ENCODE measurements at places on chromosomes 1 and 21. TPM values are rescaled to one million over a fixed set of nuclear protein-coding genes. Genes with fewer than 3 reads are reported as not detected.

GRCh38 chr1:114517348-114517747 is 6.3 kb upstream of the TRIM33 start:
- H3K4me3 ChIP-seq, result no peak overlapping the region
- H3K27me3 ChIP-seq, result peaks cover 2% of the 10 kb centered on the region
- no peak overlapping the region for H3K27ac ChIP-seq
- DNase-seq, result no peak

Gene EFHD2
- 27.2 TPM for total RNA-seq

Gene BOLA1
- 56.5 TPM for total RNA-seq

GRCh38 chr1:232486006-232486405 is 143.9 kb downstream of the SIPA1L2 start:
- H3K36me3 ChIP-seq, result peaks cover 37% of the 10 kb centered on the region
- DNase-seq, result no peak
- no peaks in the 10 kb centered on the region for H3K27me3 ChIP-seq
- H3K4me1 ChIP-seq, result peaks cover 9% of the 10 kb centered on the region

DNA sequence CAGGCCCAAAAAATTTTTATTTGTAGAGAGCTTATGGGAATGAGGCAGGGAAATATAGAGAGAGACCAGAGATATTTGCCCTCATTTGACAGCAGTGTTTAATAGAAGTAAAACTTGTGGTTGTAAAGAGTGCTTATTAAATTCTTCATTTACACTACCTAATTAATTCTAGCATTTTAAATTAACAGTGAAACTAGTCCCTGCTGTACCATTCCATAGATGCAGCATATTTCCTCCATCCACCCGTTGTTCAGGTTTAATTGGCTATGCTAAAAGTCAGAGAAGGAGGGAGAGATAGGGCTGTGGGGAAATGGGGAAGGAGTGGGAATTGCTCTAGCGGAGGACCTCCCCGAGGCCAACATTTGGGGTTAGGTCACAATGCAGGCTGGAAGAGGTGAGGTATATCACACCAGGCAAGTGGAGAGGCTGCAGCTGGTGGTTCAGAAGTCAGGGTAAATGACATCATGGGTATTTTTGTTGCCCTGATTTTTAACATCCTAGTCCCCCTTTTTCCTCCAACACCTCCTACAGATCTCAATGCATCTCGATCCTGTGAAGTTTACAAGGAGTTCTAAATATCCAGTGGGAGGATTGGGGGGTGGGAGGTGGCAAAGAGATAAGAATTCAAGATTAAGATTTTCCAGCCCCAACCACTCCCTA is 38.6 kb downstream of the ELAVL4 start:
- DNase-seq, result no peak
- no peak overlapping the region for H3K4me3 ChIP-seq
- no peaks in the 10 kb centered on the region for H3K36me3 ChIP-seq
- no peaks in the 10 kb centered on the region for H3K27me3 ChIP-seq

GRCh38 chr1:113140588-113141446 is 67.8 kb downstream of the LRIG2 start:
- peaks cover 31% of the 10 kb centered on the region for H3K4me1 ChIP-seq
- peak; percentile 82 for DNase-seq
- peak overlapping the region; percentile 32 for H3K27ac ChIP-seq
- H3K27me3 ChIP-seq, result no peaks in the 10 kb centered on the region
- H3K36me3 ChIP-seq, result no peaks in the 10 kb centered on the region

GRCh38 chr1:242525360-242525722 is 844 bp upstream of the PLD5 start:
- H3K27ac ChIP-seq, result no peak overlapping the region
- no peaks in the 10 kb centered on the region for H3K4me1 ChIP-seq
- H3K27me3 ChIP-seq, result peaks cover 51% of the 10 kb centered on the region
- peak overlapping the region; percentile 47 for H3K4me3 ChIP-seq
- no peaks in the 10 kb centered on the region for H3K36me3 ChIP-seq

DNA sequence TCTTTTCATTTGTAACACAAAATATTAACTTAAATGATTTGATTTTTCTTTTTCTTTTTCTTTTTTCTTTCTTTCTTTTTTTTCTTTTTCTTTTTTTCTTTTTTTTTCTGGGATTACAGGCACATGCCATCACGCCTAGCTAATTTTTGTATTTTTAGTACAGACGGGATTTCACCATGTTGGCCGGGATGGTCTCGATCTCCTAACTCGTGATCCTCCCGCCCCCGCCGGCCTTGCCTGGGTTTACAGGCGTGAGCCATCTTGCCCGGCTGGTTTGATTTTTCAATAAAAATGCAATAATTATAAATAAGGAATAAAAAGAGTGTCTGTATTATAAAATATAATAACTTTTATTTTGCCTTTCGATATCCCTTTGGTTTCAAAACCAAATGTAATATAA is 146.7 kb upstream of the RGS18 start:
- H3K27ac ChIP-seq, result no peak overlapping the region
- no peaks in the 10 kb centered on the region for H3K27me3 ChIP-seq
- DNase-seq, result no peak
- no peaks in the 10 kb centered on the region for H3K36me3 ChIP-seq
- no peak overlapping the region for H3K4me3 ChIP-seq

DNA sequence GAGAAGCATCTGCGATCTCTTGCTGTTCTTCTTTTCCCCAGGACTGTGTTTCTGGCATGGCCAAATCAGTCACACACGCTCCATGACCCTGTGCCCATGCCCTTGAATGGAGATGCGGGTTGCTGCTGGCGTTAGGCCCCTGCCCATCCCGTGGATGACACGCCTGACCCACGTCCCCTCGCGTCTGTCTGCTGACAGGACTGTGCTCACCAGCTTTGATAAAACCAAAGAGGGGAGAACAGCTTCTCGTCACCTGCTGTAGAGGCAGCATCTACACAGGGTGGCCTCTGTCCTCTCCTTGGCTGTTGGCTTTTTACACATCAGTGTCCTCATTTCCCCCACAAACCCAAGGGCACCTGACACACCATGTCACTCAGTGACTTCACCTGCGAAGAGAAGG is 6.9 kb downstream of the MT1HL1 start:
- no peak for DNase-seq
- no peak overlapping the region for H3K4me3 ChIP-seq
- no peaks in the 10 kb centered on the region for H3K4me1 ChIP-seq
- no peaks in the 10 kb centered on the region for H3K36me3 ChIP-seq
- H3K27me3 ChIP-seq, result no peaks in the 10 kb centered on the region
- no peak overlapping the region for H3K27ac ChIP-seq

Gene PGLYRP3
- not detected for total RNA-seq

DNA sequence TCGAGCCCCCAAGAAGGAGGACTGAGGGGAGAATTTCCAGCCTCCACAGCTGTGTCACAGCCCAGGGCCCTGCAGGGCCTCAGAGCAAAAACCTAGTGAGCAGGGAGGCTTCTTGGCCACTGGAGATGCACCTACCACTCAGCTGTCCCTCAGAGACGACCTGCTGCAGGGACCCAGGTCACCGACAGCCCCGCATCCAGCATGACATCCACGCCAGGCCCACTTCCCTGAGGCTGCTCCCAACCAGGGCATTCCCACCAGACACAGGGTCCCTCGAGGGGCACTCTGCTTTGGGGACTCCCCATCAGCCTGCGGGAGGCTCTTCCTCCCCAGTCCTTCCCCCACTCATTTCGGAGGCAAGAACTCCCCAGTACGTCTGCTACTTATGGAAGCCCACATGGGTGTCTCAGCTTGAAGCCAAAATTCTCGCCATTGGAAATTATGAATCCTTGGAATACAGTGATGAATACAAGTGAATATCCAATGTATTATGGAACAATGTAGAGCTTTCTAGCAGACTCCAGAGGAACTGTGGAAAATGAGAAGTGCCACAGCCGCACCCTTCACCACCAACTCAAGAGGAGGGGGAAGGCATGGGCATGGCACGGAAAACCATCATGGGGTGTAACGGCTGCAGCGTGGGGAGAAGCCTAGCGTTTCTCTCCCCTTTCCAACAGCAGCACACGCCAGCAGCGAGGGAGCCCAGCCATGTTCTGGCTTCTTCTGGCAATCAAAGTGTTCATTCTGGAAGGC is 6.9 kb downstream of the TFF3 start:
- no peak overlapping the region for H3K27ac ChIP-seq
- no peaks in the 10 kb centered on the region for H3K36me3 ChIP-seq
- no peak for DNase-seq
- no peak overlapping the region for H3K4me3 ChIP-seq

Gene UTS2
- not detected for total RNA-seq

Gene RGS1
- 142 TPM for total RNA-seq

GRCh38 chr1:75345538-75346292 is 211.5 kb downstream of the LHX8 start:
- no peaks in the 10 kb centered on the region for H3K36me3 ChIP-seq
- H3K4me3 ChIP-seq, result no peak overlapping the region

Gene RGS18
- total RNA-seq, result 0.42 TPM

Gene NOS1AP
- total RNA-seq, result 6.0 TPM

DNA sequence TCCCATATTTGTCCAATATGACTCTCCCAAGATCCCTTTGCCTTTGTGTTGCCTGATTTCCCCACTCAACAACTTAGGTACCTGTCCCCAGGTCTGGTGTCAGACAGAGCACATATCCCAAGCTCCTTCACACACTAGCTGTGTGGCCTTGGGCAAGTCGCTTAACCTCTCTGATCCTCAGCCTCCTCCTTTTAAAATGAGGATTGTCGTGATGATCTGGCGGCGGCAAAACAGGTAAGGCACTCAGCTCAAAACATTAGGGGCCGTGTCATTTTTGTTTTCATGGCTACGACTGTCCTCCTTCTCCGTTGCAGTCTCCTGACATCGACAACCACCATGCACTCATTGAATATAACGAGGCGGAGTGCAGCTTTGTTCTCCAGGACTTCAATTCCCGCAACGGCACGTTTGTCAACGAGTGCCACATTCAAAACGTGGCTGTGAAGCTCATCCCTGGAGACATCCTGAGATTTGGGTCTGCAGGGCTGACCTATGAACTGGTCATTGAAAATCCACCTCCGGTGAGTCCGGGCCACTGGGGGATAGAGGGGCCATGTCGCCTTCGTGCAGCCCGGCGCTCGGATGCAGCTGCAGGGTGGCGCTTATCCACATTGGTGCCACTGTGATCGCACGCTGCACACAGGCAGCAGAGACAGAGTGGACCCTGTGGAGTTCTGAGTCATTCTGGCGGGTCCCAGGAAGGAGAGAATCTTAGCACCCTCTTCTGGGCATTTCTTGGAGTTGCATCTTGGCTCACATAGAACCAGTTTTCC is 25.2 kb downstream of the FHAD1 start:
- H3K36me3 ChIP-seq, result no peaks in the 10 kb centered on the region
- peaks cover 7% of the 10 kb centered on the region for H3K4me1 ChIP-seq
- H3K4me3 ChIP-seq, result no peak overlapping the region
- DNase-seq, result peak; percentile 61
- H3K27ac ChIP-seq, result no peak overlapping the region

Gene PADI1
- not detected for total RNA-seq

Gene FYB2
- total RNA-seq, result not detected

Gene SPRR2F
- not detected for total RNA-seq

Gene DLGAP3
- total RNA-seq, result not detected

GRCh38 chr1:58898739-58899586 is 115.1 kb upstream of the JUN start:
- no peaks in the 10 kb centered on the region for H3K36me3 ChIP-seq
- DNase-seq, result no peak
- H3K27ac ChIP-seq, result peak overlapping the region; percentile 99
- H3K4me1 ChIP-seq, result peaks cover 43% of the 10 kb centered on the region

DNA sequence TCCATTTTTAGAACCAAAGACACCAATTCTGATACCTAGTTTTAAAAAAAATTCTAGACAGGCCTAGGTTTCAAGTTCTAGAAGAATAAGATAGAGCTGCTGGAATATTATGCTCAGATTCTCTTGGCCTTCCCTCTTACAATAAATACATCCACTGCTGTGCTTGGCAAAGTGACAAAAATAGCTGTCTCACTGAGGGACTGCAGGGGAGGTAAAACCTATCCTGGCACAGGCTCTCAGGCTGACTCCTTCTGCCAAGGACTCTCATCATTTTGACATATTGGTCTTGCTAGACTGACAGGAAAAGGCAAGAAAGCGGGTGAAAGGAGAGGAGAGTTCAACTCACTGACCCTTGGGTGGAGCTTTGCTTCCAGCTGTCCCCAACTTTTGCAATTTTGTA is 197.0 kb upstream of the LHX8 start:
- no peaks in the 10 kb centered on the region for H3K36me3 ChIP-seq
- H3K4me1 ChIP-seq, result no peaks in the 10 kb centered on the region
- H3K27ac ChIP-seq, result no peak overlapping the region
- H3K4me3 ChIP-seq, result no peak overlapping the region
- no peaks in the 10 kb centered on the region for H3K27me3 ChIP-seq

Gene TXNIP
- 1,863 TPM for total RNA-seq

- H3K27me3 ChIP-seq, result no peaks in the 10 kb centered on the region
- no peaks in the 10 kb centered on the region for H3K36me3 ChIP-seq
- H3K4me1 ChIP-seq, result peaks cover 9% of the 10 kb centered on the region
- peak overlapping the region; percentile 94 for H3K27ac ChIP-seq
- no peak for DNase-seq
These were observed 401 bp upstream of the ARHGEF10L start for GRCh38 chr1:17539118-17539476.

DNA sequence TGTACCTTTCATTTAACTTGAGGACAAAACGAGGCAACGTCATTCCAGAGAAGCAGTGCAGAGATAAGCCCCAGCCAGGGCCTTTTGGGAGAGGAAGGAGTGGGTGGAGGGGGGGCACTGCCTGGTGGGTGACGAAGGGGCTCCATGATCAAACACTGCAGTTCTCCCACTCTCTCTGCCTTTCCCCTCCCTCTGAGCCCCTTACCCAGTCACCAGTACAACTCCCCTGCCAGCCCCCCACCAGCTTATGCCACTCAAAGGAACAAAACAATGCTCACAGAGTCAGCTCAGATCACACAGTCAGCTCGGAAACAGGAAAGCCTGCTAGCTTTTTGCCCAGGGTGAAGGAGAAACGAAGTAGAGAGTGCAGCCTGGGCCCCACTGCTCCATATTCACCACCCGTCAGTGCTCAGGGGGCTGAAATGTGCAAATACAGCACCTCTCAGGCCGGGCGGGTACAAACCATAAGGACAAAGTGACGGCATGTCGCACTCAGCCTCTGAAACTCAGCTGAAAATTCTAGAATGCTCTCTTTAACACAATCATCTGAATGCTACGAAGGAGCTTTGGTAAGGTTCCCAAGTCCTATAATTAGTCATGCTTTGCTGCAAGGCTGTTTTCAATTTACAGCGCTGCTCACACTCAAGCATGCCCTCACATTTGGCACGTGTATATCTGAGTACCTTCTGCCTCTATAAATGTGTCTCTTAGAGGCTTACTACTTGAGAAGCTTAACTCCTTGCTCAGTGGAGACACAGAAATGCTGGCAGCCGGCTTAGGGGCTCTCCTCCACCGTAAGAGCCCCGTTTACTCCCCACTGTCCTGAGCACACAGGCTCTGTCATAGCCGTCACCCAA is 65.8 kb upstream of the RAB4A start:
- H3K36me3 ChIP-seq, result no peaks in the 10 kb centered on the region
- H3K4me3 ChIP-seq, result no peak overlapping the region
- no peaks in the 10 kb centered on the region for H3K4me1 ChIP-seq
- no peak overlapping the region for H3K27ac ChIP-seq
- H3K27me3 ChIP-seq, result no peaks in the 10 kb centered on the region

GRCh38 chr1:234108921-234109320 is 204.4 kb downstream of the SLC35F3 start:
- H3K4me3 ChIP-seq, result no peak overlapping the region
- H3K27me3 ChIP-seq, result peaks cover 2% of the 10 kb centered on the region
- no peak overlapping the region for H3K27ac ChIP-seq
- DNase-seq, result no peak

Data from tibial nerve (tissue), 4 donors.